ENCODE measurements at places on chromosomes 1 and 21.
A peak's percentile ranks its signal among the peaks of the same experiment; 100 is the strongest.

GRCh38 chr21:16418226-16418625 lies 688.4 kb downstream of the USP25 start:
- DNase-seq = no peak

DNA sequence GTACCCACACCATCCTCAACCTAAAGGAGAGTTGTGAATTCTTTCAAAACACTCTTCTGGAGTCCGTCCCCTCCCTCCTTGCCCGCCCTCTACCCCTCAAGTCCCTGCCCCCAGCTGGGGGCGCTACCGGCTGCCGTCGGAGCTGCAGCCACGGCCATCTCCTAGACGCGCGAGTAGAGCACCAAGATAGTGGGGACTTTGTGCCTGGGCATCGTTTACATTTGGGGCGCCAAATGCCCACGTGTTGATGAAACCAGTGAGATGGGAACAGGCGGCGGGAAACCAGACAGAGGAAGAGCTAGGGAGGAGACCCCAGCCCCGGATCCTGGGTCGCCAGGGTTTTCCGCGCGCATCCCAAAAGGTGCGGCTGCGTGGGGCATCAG lies 638 bp upstream of the OLIG2 start:
- peak; percentile 35 for DNase-seq

DNA sequence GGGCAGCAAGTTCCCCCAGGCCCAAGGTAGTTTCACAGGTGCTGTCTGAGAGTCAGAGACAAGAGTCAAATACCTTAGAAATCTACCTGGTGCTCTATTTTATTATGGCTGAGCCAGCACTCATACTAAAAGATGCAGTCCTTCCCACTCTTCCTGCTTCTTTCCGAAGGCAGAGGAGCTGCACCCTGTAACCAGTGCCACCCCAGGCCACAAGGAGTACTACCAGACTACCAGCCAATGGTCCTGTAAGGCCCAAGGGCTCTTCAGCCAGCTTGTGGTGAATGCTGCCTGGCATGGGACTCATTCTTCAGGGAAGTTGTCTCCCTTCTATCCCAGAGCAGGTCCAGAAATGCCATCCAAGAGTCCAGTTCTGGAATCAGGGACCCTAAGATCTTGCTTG lies 203.8 kb upstream of the DUSP10 start:
- no peak for DNase-seq

DNA sequence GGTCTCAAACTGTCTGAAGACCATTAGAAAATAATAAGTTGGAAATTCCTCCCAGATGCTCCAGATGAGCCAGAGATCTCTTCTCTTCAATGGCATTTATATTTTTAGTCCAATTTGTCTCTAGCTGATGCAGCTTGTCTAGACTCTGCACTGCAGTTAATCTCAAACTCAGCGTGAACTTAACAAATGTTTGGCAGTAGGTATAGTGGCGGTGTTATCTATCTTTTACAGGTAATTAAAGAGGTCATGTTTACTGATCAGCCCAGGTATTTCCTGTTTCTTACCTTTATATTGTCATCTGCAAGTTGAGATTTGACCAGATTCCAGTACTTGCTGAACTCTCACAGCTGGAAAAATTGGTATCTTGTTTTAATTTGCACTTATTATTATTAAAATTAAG lies 1024.5 kb upstream of the ADGRL2 start:
- no peak for DNase-seq

DNA sequence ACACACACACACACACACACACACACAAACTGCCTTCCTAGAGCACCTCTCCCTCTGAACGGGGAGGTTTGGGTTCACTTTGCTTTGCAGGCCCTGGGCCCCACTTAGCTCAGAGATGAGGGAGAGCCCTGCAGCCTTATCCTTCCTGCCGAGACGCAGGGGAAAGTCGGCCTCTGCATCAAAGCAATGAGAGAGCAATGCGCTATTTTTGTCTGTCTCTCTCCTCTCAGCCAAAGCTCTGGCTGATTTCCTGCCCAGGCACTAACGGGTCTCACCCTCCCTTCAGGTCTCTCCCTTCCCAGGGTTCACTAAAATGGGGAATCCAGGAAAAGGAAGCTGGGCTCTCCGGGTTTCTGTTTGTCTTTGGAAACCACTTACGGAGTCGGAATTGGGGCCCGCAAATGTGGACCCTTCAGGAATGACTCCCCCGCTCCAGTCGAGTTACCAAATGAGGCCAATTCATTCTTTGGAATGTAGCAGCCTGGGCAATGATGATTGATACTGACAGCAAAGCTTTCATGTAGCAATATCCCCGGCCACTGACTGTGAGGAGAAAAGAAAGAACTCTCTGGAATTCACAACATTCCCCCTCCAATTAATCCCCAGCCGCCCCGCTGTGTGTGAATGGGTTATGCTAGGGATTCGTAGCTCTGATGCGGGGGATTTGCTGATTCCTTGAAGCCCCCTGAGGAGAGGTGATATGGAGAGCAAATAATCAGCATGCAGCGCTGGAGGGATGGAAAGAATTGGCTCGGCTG lies 61.5 kb upstream of the WLS start:
- DNase-seq = no peak

- no peak for DNase-seq
These were observed 53.2 kb upstream of the RAVER2 start for GRCh38 chr1:64691626-64692025.

DNA sequence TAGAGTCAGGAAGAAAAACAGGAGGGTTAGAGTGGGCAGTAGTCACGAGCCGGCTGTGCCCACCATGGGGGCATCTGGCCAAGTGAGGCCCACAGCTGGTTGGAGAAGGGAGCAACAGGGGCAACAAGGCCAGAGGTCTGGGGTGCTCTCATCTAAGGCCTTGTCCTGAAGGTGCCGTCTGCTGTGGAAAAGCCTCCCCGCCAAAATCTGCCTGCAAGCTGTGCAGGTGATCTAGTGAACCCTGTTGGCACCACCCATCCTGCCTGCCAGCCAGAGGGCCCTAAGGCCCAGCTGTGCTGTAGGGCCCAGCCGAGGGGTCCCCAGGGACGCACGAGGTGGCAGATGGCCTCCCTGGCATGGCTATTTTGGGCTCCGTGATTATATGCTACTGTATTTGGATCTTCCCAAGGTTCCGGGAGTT lies 51.3 kb downstream of the LGR6 start:
- no peak for DNase-seq

DNA sequence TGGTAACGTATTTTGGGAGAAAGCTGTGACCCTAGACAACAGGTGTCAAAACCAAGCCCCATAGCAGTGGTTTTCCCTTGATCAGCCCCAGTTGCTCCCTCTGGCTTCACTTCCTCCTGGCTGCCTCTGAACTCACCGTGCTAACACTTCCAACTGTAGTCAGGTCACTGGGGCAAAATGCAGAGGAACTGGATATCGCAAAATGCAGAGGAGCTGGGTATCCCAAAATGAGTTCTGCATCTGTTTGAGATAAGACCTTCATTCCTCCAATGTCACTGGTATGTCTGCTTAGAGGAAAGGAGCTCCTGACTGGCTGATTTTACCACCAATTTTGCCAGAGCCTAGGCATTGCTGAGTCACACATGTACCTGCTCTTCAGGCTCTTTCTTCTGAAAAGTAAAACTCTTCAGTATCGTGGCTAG lies 19.6 kb upstream of the TACSTD2 start:
- no peak for DNase-seq
